ENCODE measurements at places on chromosomes 4 and X. TPM values are rescaled to one million over a fixed set of nuclear protein-coding genes. Genes with fewer than 3 reads are reported as not detected.

DNA sequence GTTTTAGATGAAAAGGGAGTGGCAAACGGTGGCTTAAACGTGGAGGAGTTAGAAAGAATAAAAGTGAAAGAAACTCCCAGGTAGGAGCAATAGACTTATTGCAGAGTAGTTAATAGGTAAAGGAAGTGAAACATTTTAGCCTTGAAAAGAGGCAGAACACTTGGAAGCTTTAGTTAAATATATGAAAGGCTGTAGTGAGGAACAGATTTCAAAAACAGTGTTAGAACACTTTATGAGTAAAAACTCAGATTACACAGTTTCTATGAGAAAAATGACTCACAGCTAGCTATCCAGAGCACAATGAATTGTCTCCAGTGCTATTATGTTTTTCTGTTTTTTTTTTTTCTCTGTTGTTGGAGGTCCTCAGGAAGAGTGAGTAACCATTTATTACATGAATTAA, 45.8 kb downstream of the TACR3 start:
- no peak for DNase-seq

GRCh38 chr4:5200513-5200912, 149.2 kb downstream of the STK32B start:
- no peak for DNase-seq

- no peak for DNase-seq
Observed at GRCh38 chr4:70306076-70306475, 28.7 kb upstream of the CABS1 start.

- DNase-seq = no peak
Observed at GRCh38 chrX:115562480-115562847, 1.5 kb downstream of the PLS3 start.

GRCh38 chrX:13263560-13264251, 56.1 kb downstream of the ATXN3L start:
- DNase-seq = no peak

- no peak for DNase-seq
Observed at GRCh38 chrX:123731258-123731986, 1.4 kb downstream of the THOC2 start.

DNA sequence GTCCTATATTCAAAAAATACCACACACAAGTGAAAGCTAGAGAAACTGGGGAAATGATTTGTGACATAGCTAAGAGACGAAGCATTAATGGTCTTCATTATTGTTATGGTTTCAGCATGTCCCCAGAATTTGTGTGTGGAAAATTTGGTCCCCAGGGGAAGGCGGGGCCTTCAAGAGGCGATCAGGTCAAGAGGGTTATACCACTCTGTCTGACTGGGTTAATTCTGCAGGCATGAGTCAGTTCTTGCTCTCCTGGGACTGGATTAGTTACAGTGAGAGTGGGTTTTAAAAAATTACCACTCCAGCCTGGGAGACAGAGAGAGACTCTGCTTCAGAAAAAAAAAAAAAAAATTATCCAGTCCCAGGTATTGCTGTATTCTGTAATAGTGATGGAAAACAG, 2.1 kb upstream of the MTNR1A start:
- DNase-seq = no peak

GRCh38 chr4:3853388-3854035, 87.3 kb downstream of the ADRA2C start:
- DNase-seq = no peak

DNA sequence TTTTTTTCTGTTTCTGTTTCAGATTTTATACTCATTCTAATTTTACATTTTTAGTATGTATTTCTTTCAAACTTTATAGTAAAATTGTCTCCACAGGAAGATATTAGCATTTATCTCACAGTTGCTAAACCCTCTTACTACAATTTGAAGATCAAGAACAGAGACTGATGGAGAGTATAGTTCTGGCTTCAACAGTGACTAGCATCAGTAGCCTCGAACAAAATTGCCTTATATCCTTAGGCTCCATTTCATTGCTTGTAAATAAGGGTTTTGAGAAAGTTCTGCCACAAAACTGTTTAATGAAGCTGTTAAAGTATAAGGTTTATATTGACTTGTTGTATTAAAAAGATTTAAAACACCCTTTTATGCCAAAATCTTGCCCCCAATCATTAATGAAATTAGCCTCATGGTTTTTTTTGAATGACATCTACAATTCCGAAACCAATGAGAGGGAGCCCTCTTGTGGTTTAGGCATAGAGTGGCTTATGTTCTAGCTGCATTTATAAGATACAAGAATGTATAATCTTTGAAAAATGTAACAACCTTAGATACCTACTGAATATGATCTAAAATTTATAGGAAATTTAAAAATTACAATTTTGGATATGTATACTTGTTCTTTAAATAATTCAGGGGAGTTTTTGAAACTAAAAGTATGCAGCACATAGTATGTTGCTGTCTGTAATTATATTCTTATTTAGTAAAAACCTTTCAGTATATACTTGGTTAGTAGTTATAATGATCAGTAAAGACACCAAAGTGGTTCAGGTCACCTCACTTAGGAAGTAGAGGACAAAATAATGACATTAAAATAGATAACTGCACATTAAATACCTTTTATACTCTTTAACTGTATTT, 109.8 kb upstream of the HPGD start:
- DNase-seq = no peak

- DNase-seq = no peak
Observed at GRCh38 chr4:6907658-6908191, 1.9 kb upstream of the TBC1D14 start.

- DNase-seq = no peak
Observed at GRCh38 chrX:78595901-78596502, 63.1 kb downstream of the RTL3 start.

The CYSLTR1 gene
- total RNA-seq = 0.76 TPM

The SPIN4 gene
- total RNA-seq = 14.8 TPM

The EXOC1L gene
- not detected for total RNA-seq

The KCNIP4 gene
- total RNA-seq = 0.19 TPM

The FAM47E gene
- total RNA-seq = 0.76 TPM

The TNIP3 gene
- 6.5 TPM for total RNA-seq

The PNCK gene
- 1.5 TPM for total RNA-seq

The F9 gene
- total RNA-seq = not detected

All from esophagus squamous epithelium (tissue), 5 donors.